ENCODE measurements at places on chromosomes 7 and 10. TPM values are rescaled to one million over a fixed set of nuclear protein-coding genes. Genes with fewer than 3 reads are reported as not detected.

DNA sequence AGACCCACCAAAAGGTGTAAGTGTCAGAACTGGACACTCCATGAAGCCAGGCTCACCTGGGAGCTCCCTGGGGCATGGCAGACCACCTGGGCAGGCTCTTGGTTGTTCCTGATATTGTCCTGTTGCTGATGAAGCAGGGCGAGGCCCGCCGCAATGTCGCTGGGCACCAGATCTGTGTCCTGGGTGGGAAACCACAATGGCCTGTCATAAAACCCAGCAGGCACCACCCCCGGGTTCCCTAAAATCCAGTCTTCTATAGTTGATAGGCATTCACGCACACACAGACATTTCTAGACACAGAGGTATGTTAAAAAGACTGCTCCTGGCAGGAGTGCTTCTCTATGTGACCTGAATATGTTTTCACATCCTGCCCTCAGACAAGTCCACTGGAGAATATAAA is 15.0 kb downstream of the DAGLB start:
- no peaks in the 10 kb centered on the region for H3K4me1 ChIP-seq
- H3K4me3 ChIP-seq = no peak overlapping the region
- H3K27ac ChIP-seq = no peak overlapping the region
- DNase-seq = no peak
- H3K36me3 ChIP-seq = peaks cover 48% of the 10 kb centered on the region

DNA sequence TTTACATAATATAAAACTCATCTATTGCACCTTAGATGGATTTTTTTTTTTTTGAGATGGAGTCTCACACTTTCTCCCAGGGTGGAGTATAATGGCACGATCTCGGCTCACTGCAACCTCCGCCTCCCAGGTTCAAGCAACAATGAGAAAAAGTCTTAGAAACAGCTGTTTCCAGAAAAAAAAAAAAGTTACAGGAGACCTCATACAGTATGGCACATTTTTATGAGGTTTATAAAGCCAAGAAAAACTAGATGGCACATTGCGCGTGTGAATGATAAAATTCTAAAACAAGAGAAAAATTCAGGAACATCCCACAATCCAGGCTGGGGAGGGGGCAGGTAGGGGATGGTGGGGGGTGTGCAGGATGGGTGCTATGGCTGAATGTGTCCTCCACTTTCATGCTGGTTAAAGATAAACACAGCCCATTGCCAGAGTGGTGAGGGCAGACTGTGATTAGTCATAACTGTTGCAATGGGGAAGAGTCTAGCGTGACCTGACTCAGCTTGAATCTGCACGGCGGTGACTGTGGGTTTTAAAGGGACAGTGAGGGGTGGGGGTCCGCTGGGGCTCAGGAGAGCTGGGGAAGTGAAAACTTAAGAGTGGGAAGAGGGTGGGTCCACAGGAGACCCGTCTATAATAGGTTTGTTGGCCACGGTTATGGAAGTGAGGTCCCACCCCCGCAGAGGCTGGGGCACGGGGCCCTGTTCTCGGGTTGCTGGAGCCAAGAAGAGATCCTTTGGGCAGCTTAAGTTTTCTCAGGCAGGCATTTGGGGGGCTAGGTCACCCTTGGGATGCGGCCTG is 11.9 kb upstream of the LRRC27 start:
- no peak overlapping the region for H3K4me3 ChIP-seq
- no peaks in the 10 kb centered on the region for H3K4me1 ChIP-seq
- H3K27me3 ChIP-seq = no peaks in the 10 kb centered on the region
- no peak for DNase-seq
- no peaks in the 10 kb centered on the region for H3K36me3 ChIP-seq
- H3K27ac ChIP-seq = no peak overlapping the region

DNA sequence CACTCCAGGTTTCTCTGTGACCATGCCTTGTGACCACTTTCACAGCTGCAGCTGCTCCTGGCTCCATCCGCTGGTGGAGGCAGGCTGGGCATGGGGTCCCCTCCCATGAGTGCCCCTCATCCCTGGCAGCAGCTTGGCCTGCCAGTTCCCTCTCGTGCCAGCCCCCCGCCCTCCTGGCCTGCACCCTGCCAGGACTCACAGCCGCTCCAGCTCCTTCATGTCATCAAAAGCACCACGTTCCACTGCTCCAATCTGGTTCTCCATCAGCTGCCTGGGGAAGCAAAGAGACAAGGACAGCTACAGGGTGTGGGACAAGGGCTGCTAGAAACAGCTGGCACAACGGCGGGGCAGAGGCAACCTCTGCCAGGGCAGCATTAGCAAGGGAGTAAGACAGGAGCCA is 22.6 kb downstream of the SLIT1 start:
- H3K36me3 ChIP-seq = no peaks in the 10 kb centered on the region
- no peaks in the 10 kb centered on the region for H3K27me3 ChIP-seq
- H3K27ac ChIP-seq = no peak overlapping the region
- no peak overlapping the region for H3K4me3 ChIP-seq
- no peaks in the 10 kb centered on the region for H3K4me1 ChIP-seq

DNA sequence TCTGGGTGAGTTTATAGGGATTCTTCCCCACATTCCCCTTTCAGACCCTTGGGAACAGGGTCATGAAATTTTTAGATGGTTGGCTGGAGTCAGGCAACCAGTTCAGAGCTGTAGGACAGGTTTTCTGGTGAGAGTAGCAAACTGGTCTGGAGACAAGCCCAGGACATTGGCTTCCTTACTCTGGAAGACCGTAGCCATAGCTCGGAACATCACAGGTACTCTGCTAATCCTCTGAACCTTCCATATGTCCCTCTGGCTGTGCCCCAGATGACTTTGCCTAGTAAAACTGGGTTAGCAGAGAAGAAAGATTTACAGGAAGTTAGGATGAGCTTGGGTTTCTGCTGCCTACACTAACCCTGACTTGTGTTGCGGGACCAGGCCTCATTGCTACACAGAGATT is 104.5 kb upstream of the MKLN1 start:
- no peak overlapping the region for H3K4me3 ChIP-seq
- DNase-seq = no peak
- no peaks in the 10 kb centered on the region for H3K27me3 ChIP-seq

DNA sequence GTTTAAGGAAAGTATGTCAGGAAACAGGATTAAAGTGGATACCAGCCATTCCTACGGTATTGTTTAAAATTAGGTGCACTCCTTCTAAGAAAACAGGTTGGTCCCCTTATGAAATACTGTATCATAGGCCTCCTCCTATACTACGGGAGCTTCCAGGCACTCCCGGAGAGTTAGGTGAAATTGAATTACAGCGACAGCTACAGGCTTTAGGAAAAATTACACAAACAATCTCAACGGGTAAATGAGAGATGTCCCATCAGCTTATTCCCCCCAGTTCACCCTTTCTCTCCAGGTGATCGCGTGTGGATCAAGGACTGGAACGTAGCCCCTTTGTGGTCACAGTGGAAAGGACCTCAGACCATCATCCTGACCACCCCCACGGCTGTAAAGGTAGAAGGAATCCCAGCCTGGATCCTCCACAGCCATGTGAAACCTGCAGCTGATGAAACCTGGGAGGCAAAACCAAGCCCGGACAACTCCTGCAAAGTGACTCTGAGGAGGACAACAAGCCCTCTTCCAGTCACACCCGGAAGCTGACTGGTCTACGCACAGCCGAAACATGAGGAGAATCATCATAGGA is 25.1 kb upstream of the GHITM start:
- no peaks in the 10 kb centered on the region for H3K4me1 ChIP-seq
- H3K27me3 ChIP-seq = no peaks in the 10 kb centered on the region

HOXA7 gene
- not detected for total RNA-seq

CNNM1 gene
- total RNA-seq = 2.8 TPM

BAG3 gene
- 19.5 TPM for total RNA-seq

Measured in endodermal cell (in vitro differentiated cells).